ENCODE measurements at places on chromosomes 1 and 21.

GRCh38 chr1:53826367-53826766, 11.7 kb downstream of the NDC1 start:
- peak; percentile 29 for DNase-seq

DNA sequence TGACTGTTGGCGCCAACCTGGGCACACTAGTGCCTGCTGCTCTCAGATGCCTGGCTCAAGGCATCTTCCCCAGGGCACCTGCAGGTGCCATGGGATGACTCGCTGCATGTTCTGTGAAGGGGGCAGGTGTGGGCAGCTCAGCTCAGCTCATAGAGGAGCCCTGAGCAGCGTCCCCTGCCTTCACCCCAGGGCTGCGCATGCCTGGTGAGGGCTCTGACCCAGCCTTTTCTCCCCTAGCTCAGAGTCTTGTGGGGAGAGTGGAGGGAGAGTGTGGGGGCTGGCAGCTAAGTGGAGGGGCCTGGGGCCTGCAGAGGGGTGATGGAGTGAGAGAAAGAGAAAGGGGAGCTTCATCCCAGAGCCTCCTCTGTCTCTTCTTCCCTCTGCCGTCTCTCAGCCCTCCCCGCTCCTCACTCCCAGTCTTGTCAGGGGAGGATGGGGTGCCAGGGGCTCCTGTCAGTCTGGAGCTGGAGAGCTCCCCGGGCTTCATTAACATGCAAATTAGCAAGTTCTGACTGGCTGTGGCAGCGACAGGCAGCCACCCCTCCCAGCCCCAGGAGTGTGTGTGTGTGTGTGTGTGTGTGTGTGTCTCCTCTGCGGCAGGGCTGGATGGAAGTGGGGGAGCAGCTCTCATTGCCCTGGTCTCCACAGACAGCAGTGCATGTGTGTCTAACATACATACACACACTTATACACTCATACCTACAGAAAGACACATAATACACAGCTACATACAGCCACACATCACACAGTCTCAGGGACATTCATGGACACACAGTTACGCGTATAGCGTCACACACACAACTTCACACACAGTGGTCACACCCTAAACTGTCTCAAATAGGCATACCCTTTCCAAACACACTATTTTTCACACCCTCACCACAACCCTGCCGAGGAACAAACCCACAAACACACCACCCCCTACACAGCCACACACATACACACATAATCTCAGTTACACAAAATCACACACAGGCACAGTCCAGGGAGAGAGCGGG, 34.0 kb downstream of the FOXO6 start:
- DNase-seq, result peak; percentile 50

DNA sequence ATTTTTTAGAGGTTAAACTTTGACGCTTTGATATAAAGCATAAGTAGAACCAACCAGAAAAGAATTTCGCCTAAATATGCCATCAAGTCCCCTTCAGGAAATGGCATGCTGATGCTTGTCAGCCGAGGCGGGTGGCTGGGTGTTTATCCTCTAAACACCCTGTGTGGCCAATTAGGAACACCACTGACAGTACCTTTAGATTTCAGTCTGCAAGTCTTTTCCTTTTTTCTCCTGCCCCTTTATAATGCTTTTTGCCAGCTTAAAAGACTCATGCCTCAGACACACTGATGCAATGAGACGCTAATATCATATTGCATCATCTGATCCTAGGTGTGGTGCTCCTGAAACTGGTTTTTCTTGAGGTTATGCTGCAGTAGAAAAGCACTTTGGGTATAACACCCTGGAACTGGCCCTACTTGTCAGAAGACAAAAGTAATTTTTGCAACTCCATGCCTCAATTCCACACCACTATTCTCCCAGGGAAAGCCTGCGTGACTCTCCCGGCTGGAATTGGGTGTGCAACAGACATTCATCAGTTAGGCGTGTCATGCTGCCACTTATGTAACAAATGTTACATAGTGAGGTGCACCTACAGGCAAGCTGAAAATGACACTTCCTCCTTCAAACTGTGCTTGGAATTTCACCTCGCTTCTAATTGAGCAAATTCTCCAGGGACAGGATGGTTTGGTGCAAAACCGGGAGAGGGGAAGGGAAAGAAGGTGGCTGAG, 2.0 kb upstream of the RCC2 start:
- peak; percentile 20 for DNase-seq

DNA sequence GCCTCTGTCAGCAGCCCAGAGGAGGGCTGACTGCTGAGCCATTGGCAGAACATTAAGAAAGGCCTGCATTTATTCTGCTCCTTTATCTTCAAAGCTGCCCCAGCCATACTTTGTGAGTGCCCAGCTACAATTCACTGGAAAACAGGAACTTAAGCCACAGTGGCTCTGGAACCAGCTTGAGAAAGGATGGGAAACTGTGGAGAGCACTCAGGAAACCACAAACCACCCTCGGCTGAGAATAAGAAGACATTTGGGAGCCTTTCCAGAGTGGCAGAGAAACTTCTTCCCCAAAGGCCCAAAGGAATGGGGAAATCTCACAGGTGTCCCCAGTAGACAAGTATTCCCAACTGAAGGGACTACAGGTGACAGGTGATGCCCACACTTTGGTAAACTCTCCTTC, 1.8 kb downstream of the LAMB3 start:
- peak; percentile 64 for DNase-seq

DNA sequence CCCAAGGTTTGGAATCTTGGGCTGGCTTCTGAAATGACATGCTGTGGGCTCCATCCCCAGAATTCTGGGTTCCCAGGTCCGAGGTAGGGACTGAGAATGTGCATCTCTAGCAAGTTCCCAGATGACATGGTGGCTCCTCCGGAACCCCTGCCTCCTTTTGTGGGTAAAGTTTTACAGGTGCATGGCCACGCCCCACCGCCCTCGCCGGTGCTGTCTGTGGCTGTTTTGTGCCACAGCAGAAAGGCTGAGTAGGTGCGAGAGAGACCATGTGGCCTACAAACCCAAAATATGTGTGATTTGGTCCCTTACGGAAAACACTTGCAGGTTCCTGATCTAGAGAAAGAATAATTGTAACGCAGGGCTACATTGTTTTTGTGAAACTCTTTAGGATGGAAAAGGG, 30.9 kb downstream of the SKI start:
- no peak for DNase-seq

- peak; percentile 82 for DNase-seq
Measured at GRCh38 chr1:58768971-58769808, 14.7 kb downstream of the JUN start.

DNA sequence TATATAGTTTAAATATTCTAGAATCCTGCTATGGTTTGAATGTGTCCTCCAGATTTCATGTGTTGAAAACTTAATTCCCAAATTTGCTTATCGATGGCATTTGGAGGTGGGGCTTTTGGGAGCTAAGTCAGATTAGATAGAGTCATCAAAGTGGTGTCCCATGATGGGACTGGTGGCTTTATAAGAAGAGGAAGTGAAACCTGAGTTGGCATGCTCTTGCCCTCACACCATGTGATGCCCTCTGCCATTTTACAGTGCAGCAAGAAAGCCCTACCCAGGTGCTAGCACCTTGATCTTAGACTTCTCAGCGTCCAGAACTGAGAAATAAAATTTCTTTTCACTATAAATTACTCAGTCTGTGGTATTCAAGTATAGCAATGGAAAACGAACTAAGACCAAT, 111.3 kb downstream of the TGFB2 start:
- no peak for DNase-seq

GRCh38 chr1:156164125-156164831, 10.9 kb downstream of the SEMA4A start:
- DNase-seq, result no peak
